Hematopoietic multipotent progenitor cell treated with erythropoietin and hydrocortisone succinate and interleukin-3 and kit ligand, for 15 days (in vitro differentiated cells): ENCODE measurements at places on chromosomes 6 and 20.

DNA sequence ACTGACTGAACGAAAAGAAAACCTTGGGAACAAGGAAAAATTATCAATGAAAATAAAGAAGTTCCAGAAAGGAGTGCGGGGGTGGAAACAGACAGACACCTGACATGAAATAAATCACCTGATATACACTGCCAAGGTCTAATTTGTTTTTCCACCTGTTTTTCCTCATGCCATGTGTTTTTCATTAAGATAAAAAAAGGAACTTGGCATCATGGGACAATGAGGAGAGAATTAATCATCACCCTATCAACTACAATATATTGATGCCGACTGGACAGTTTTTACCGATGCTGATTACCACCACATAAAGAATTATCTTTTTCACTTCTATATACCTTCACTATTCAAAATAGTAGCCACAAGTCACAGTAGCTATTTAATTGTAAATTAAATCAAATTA lies 233.2 kb downstream of the ARHGAP18 start:
- DNase-seq = no peak

- DNase-seq = peak; percentile 29
Measured at GRCh38 chr6:12009876-12010634, 2.1 kb upstream of the HIVEP1 start.

GRCh38 chr20:25040438-25040831 lies 17.5 kb downstream of the ACSS1 start:
- peak; percentile 86 for DNase-seq

- no peak for DNase-seq
Measured at GRCh38 chr6:105988321-105988720, 97.8 kb upstream of the PRDM1 start.

GRCh38 chr6:154462425-154462824 lies 48.1 kb downstream of the CNKSR3 start:
- DNase-seq = no peak

DNA sequence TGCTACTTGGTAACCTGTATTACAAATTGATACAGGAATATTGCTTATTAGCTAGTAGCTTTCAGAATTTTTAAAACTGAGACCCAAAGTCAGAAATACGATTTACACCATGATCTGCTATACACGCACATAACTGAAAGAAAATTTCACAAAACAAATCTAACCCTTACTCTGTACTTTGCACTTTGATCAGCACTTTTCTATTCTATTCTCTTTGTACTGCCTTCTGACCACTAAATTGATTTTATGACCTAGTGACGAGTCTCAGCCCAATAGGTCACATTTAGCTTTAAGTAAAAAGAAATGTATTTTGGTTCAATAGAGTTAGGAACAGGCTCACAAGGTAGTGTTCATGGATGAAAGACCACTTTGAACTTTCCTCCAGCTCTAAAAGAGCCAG lies 252.5 kb downstream of the TBX18 start:
- DNase-seq = no peak

- peak; percentile 2 for DNase-seq
Measured at GRCh38 chr6:71533939-71534379, 245.3 kb downstream of the OGFRL1 start.

DNA sequence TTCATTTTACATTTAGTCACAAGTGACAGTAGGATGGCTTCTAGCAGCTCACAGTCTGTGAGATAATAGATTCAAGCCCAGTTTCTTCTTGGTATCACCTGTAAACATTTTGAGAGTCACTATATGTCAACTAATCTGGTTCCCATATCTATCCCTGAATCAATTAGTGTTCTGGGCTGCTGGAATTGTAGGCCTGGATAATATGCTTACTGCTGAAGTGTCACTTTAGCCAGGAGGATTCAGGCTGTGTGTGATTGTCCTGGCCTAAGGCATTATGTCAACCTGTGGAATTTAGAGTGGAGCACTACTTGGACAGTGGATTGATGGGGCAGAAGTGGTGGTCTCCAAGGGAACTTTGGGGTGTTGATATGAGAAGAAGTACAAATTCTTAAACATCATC lies 1071.8 kb upstream of the CITED2 start:
- no peak for DNase-seq

GRCh38 chr20:31988430-31989015 lies 20.6 kb downstream of the XKR7 start:
- no peak for DNase-seq

- no peak for DNase-seq
Measured at GRCh38 chr6:43708860-43709653, 21.5 kb upstream of the MRPS18A start.

GRCh38 chr6:157143171-157143889 lies 180.0 kb downstream of the TMEM242 start:
- no peak for DNase-seq
